Left cardiac atrium (tissue), 4 donors: ENCODE measurements at places on chromosomes 5 and 9. TPM values are rescaled to one million over a fixed set of nuclear protein-coding genes. Genes with fewer than 3 reads are reported as not detected.

GRCh38 chr5:64792469-64792868 lies 23.7 kb downstream of the CWC27 start:
- DNase-seq: no peak

DNA sequence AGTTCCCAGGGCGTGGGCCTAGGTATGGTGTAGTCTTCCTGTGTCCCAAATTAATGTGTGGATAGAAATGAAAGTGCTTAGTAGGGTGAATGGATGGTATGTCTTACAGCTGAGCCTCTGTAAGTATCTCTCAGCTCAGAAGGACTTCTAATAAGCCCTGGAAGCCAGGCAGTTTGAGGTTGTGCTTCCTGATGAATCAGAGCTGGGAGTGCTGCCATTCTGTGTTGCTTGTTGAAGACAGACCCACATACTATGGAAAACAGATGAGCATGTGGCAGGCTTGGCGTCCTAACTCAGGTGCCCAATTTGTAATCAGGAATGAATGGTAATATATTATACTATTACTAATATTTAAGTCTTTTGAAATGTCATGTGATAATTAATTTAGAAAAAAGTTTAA lies 69.8 kb downstream of the CMYA5 start:
- DNase-seq: no peak

The EIF4EBP3 gene
- total RNA-seq: 11.5 TPM

- DNase-seq: no peak
Observed at GRCh38 chr9:81344366-81344765, 345.0 kb downstream of the TLE1 start.

The DDX46 gene
- 33.1 TPM for total RNA-seq

The BTNL3 gene
- total RNA-seq: 0.13 TPM

- DNase-seq: no peak
Observed at GRCh38 chr5:175682664-175683063, 24.8 kb downstream of the HRH2 start.

DNA sequence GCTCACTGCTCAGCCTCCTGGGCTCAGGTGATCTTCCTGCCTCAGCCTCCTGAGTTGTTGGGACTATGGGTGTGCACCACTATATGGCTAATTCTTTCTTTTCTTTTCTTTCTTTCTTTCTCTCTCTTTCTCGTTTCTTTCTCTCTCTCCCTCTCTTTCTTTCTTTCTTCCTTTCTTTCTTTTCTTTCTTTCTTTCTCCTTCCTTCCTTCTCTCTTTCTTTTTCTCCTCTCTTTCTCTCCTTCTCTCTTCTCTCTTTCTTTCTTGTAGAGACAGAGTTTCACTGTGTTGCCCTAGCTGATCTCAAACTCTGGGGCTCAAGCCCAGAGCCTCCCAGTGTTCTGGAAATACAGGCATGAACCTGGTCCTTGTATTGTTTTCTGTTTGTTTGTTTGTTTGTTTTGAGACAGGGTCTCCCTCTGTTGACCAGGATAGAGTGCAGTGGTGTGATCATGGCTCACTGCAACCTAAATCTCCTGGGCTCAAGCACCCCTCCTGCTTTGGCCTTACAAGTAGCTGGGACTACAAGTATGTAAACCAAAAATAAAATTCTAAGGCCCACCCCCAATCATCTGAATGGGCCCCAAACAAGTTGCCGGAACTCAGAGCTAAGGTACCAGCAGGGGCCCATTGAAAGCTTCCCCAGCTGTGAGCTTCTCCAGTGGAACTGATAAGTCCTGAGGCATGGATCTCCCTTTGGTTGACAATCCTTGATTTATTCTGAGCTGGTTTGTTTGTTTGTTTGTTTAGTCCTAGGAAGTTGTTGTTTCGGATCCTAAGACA lies 11.9 kb upstream of the BTF3 start:
- DNase-seq: no peak

GRCh38 chr9:110143950-110144545 lies 63.9 kb downstream of the C9orf152 start:
- DNase-seq: no peak

DNA sequence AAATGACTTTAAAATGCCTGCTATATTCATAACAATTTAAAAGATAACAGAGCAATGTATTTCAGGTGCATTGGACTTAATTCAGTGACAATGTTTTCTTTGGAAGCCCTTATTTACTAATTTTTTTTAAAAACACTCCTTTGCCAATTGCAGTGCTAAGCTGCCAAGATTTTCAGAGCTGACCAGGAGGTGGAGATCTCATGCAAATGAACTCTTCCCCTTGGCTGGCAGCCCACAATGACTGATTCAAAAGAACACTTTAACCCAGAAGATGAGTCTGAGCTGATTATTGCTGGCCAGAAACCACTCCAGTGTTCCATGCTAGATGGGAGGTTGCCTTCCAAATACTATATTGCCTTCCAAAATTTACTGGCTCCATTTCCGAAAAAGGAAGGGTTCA lies 128.3 kb upstream of the CCNH start:
- DNase-seq: peak; percentile 77

The SHC3 gene
- 1.5 TPM for total RNA-seq

The SLC46A2 gene
- not detected for total RNA-seq

DNA sequence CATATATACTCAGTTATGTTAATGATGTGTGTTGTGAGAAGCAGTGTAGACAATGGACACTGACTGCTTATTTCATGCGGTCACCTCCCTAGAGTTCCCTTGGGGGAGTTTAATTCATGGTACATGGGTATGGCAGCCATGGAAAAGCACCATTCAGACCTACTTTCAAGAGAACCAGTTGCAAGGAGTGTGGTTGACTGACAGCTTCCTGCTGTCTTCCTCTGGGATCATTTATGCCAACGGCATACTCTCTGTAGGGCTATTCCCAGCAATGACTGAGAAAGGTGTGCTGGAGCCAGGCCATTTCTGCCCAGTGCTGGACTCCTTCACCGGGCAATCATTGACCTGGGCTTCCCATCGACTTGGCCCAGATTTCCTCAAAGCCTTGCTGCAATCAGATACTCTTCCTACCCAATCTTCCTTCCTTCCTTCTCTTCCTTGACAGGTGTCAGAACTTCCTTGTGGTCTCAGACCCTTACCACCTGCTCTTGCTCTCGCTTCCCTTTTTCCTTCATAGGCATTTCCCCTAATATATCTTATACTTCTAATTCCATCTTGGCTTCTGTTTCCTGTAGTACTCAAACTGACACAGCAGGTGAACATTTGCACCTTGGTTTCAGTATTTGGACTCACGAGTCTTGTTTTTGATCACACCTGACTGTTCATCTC lies 3.4 kb upstream of the CLINT1 start:
- DNase-seq: no peak

DNA sequence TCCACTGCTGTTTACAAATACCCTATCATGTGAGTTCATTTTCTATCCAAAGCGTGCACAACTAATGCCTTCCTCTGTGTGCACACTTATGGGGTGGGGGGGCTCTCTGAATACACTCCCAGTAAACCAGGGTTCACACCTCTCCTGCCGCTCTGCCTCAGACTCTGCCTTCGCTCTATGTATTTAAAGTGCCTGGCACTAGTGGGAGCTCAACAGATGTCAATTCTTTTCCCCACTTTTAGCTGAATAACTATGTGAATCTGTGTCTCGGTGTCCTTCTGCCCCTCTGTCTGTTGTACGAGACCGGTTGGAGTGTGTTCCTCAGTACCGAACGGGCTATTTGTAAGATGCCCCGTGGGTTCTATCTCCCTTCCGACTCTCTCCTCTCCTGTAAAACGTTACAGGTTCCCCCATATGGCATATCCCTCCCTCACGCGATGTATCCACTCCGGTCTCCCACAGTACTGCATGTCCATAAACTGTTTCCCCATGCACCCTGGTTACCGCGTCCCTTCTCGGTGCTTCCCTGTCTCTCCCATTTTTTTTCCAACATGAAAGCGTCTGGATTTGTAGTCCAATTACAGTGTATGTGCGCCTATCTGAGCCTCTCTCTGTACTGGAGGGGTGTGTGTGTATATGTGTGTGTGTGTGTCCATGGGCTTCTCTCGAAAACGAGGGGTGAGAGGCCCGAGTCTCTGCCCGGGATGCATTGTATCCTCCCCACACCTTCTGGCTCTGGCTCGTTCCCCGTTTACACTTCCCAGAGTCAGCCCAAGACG lies 1.6 kb downstream of the ELL2 start:
- DNase-seq: peak; percentile 23

GRCh38 chr5:146188358-146188757 lies 5.9 kb upstream of the LARS1 start:
- no peak for DNase-seq

DNA sequence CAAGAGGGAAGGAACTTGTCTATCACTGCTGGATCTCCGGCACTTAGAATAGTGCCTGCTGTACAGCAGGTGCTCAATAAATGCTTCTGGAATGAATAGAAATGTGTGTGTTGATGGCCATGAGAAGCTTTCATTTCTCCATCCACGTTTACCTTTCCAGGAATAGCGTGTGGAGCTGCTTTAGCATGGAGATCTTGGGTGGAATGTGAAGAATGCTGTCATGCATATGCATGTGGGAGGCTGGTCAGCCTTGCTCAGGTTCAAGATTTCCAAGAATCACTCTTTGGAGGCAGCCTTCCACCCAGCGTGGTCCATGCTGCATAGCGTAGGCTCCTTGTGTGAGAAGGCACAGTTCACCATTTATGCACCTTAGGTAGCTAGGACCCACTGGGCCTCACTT lies 19.2 kb downstream of the COL15A1 start:
- DNase-seq: no peak

- DNase-seq: no peak
Observed at GRCh38 chr5:171953860-171954701, 52.4 kb downstream of the FBXW11 start.

DNA sequence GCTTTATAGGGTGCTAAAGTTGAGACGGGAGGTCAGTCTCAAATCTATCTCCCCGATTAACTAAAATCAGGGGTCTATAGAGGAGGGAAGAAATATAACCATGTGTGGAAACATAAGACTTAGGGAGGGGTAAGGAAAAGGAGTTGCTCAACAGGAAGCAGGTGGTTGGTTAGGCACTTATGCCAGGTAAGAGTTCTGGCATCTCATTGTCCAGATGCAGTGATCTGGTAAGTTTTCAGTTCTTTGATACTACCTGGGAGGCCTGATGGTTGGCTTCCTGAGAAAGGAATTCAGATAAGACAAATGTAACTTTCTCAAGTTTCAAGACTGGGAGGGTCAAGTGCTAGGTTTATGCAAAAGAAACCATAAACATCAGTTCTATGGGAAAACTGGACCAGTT lies 47.7 kb downstream of the CERT1 start:
- DNase-seq: no peak

DNA sequence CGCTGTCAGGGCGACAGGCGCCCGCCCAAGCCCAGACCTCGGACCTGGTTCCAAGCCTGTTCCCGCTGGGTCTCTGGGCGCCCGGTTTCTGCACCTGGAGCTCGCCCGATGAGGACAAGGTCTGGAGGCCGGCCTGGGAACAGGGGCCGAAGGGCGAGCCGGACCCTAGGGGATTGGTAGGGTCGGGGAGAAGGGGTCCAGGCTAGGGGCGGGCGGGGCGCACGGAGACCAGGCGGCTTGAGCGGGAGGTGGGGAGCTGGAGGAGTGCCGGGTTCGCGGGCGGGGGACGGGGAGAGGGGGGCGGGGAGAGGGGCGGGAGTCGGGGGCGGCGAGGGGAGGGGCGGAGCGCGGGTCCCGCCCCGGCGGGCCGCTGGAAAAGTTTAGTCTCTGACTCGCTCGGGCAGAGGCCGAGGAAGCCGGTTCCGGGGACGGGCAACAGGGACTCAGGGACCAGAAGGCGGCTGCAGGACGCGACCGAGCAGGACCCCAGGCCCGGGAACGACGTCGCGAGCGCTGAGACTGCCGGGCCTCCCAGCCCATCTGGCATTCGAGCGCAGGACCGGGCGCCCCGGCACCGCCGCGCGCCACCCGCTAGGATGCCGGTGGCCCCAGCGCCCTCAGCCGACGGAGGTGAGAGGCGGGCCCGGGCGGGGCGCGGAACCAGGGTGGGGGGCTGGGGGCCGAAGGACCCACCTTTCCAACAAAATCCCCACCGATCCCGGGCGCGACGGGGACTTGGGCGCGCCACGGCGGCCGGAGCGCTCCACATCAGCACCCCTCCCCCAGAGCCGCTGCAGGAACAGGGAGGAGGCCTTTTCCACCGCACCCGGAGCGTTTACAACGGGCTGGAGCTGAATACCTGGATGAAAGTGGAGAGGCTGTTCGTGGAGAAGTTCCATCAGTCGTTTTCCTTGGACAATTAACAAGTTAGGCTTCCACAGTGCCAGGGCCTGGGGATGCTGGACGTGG lies at the start of gene S1PR3:
TSS of gene S1PR3 (plus strand) at position 403 of the 969 bp plus-strand sequence. CDS start 9,733 bp downstream, outside the sequence.
- DNase-seq: peak; percentile 75

DNA sequence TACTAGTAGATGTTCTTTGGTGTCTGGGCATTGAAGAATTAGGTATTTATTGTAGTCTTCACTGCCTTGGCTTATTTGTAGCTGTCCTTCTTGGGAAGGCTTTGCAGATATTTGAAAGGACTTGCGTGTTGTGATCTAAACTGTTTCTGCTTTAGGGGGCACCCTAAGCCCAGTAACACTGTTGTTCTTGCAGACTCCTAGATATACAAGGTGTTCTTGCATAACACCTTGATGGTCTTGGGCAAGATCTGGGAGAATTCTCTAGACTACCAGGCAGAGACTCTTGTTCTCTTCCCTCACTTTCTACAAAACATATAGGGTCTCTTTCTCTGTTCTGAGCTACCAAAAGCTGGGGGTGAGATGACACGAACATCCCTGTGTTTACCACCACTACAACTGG lies 179.1 kb downstream of the FAM170A start:
- no peak for DNase-seq

DNA sequence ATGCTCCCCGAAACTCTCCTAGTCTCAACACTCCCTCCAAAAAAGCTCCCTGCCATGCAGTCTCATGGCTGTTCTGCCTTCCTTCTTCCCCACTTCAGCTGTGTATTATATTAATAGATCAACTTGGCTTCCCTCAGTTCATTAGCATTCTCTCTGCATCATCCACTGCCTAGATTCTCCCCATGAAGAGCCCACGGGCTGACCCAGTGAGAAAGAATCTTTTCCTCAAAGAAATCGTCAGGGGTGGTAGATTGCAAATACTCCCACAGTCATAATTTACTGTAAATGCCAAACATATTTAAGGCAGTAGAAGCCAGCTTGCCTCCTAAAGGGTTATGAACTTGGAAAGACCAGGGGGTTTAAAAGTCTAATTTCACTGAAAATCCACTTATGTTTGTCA lies 33.5 kb downstream of the GNA14 start:
- DNase-seq: no peak

DNA sequence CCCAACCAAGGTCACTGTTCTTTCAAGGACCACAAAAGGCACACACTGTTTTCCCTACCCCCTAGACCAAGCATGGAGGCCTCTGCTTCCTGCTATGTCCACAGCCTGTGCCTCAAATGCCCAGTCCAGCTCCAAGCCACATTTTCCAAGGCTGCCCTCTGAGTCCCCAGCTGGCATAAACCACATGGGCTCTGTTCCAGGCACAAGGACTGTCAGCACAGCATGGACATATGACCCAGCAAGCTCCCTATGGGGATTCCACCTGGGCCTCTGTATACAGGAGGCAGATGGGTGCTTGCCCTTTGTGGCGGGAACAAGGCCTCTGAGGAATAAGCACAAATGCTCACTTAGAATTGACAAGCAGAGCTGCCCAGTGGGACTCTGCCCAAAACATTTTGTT lies 115.2 kb downstream of the SPOCK1 start:
- no peak for DNase-seq

- DNase-seq: no peak
Observed at GRCh38 chr9:127007638-127008037, 93.1 kb downstream of the RALGPS1 start.

GRCh38 chr9:92740446-92740961 lies 24.1 kb downstream of the BICD2 start:
- no peak for DNase-seq

GRCh38 chr5:98570661-98571191 lies 202.7 kb upstream of the RGMB start:
- no peak for DNase-seq

- DNase-seq: no peak
Observed at GRCh38 chr9:27108981-27109541, at the start of gene TEK. TSS of gene TEK (plus strand) at chr9:27109225. CDS start at chr9:27109591, 366 bp downstream.

- DNase-seq: no peak
Observed at GRCh38 chr5:164980480-164980879, 1475.1 kb downstream of the MAT2B start.
